GM13977 (cell line): ENCODE measurements at places on chromosomes 3 and 15.

- DNase-seq = no peak
These were observed 146.8 kb downstream of the ADAMTS17 start for GRCh38 chr15:100194996-100195395.

GRCh38 chr15:29826908-29827820 is 4.9 kb upstream of the TJP1 start:
- no peak for DNase-seq

DNA sequence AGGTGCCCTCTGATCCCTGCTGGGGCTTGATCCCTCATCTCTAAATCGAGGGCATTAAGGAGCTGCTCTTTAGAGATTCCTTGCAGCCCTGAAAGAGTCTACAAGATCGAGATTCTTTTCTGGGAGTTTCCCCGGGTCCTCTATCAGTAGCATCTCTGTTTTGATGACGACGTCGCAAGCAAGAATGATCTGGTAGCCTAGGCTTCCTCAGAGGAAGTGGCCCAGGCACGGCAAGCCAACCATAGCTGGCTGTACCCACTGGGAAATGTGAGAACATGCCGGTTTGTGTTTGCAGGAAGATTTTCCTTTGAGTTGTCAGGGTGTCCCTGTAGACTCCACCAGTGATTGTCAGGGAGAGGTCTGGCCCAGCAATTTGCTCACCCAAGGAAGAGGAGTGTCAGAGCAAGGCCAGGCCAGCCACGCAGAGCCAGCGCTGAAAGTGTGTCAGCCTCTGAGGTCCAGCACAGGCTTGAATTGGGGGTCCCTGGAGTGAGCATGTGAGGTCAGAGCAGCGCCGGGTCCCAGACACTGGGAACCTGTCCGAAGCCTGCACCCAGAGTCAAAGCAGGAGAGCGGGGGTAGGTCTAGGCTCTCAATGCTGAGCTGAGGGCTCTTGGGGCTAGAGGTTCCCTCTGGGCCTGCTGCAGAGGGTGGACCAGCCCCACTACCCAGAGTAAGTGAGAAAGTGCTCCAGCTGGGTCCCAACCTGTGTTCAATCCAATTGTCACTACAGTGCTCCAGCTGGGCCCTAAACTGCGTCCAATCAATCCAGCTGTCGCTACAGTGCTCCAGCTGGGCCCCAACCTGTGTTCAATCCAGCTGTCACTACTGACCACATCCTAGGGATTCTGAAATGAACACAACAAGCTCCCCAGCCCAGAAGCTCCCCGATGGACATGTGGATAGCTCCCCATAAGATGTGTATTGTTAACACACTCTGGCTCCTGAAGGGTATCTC is 95.7 kb downstream of the CHDH start:
- DNase-seq = peak; percentile 48

DNA sequence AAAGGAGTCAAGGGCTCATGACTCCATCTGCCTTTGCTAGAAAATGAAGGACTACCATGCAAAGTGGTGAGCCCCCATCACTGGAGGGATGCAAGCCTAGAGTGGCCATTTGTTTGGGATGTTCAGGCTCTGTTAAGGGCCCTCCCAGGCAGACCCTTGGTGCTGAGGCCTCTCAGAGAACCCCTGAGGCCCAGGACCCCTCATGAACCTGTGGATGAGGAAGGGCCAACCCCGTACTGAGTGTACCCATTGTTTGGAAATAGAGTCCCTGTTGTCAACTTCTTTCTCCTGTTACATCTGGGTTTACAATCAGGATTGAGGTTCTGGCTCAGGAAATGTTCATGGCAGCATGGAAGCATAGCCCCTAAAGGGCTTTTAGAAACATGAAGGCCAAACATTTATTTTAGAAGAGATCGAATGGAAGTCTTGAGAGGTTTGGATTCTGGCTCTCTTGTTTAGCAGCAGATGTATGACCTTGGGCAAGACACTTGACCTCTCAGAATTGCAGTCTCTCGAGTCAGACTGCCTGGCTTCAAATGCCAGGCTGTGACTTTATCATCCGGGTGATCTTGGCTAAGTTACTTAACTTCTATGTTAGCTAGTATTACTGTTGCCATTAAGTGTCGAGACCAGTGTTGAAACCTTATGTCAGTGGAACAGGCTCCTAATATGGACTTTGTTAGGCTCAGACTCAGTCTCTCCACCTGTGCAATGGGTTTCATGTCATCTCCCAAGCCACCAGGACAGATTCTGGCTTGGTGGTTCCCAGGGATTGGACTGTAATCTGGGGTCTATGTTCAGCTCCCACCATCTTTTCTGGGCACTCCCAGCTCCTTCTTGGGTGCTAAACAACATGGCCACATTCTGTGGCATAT is 12.4 kb downstream of the ITGA11 start:
- no peak for DNase-seq
